ENCODE measurements at places on chromosomes 1 and 21.

DNA sequence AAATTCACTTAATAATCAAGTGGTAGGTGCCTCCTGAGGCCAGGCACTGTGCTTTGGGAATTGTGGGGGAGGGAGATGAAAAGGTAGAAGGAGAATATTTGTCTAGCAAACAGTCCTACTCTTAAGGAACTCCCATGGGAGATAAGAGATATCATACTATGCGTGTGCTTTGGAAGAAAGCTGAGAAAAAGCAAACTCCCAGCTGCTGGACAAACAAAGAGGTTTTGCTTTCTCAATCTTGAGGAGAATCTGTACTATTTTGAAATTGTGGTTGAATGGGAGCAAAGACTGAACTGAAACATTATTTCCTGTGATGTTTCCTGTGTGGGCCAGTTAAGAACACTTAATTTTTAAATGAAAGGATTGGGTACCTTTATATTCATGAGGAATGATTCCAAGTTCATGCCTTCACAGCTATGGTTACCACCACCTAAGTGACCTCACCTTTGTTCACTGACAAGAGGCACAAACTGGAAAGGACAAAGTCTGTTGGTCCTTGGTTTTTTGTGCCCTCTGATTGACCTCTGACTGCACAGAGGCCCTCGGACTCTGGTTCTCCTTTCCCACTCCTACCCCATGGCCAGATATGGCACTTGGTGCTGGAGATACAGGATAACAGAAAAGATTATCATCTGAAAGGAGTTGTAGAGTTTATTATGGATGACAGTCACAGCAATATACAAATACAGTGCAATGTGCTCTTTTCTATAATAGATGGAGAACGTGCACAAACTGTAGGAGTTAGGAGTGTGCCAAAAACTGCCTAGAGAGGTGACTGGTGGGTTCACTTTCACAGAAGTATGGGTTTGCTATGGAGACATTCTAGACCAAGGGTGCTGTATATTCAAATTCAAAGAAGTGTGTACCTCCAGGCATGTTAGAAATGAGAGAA lies 1.6 kb downstream of the CD53 start:
- DNase-seq: no peak

DNA sequence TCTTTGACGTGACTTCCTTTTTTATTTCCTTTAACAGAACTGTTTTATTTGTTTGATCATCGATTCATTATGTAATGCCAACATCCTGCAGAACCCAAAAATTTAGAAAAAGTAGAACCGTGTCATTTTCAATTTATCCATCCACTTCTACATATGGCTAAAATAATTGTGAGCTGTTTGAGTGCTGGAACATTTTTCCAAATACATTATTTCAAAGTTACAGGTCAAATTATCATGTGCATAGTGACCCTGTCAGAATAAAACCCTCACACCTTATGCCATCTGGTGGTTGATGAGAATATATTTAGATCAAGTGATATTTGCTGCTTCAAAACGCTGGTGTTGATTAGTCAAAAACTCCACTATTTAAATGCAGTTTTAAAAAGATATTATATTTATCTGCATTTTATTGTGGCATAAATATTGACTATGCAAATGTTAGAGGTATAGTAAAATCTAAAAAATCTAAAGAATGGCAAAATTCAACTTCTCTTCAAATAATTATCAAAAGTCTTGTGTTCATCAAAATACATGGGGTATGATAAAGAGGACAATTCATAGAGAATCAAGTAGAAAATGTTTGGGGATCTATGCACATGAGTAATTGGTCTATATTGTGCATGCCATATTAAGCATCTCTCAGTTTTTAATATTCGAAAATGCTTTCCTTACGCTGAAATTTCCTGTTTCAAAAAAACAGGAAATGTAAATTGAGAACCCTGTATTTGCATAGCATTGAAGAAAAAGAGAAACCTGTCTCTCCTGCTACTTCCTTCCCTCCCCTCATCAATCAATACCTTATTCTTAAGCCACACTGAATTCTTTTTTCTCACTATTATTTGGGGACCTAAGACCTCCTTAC lies 39.7 kb downstream of the UBE2U start:
- DNase-seq: no peak

DNA sequence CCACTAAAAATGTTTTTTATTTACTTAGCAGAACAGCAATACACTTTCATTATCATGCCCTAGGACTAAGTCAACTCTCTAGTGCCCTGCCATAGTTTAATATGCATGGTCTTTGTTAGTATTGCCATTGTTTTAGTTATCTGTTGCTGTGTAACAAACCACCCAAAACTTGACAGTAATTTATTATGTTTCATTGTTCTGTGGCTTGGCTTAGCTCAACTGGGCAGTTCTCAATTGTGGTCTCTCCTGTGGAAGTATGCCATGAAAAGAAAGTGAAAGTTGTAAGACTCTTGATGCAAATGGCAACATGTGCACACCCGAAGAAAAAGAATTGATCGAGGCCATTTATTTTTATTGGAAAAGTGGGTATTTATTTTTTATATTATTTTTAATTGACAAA lies 206.3 kb upstream of the KCTD3 start:
- DNase-seq: no peak

GRCh38 chr1:172324761-172325160 lies 95.7 kb upstream of the C1orf105 start:
- DNase-seq: no peak
